ENCODE measurements at places on chromosomes 12 and 14.

DNA sequence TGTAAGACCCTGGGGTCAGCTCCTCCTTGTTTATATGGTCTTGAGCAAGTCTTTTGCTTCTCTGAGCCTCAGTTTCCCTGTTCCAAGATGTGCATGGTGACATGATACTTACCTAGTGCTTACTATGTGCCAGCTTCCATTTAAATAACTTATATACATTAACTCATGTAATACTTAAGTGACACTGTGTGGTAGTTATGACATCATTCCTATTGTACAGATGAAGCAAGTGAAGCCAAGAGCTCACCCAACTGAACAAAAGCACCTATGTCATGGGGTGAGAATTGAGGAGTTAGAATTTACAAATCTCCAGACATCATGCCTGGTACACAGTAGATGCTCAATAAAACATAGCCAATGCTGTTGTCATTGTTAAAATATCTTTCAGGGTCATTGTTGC, 41.3 kb upstream of the CMKLR1 start:
- no peak for DNase-seq

- peak; percentile 85 for DNase-seq
These were observed 118.7 kb downstream of the KSR2 start for GRCh38 chr12:117850048-117850447.

DNA sequence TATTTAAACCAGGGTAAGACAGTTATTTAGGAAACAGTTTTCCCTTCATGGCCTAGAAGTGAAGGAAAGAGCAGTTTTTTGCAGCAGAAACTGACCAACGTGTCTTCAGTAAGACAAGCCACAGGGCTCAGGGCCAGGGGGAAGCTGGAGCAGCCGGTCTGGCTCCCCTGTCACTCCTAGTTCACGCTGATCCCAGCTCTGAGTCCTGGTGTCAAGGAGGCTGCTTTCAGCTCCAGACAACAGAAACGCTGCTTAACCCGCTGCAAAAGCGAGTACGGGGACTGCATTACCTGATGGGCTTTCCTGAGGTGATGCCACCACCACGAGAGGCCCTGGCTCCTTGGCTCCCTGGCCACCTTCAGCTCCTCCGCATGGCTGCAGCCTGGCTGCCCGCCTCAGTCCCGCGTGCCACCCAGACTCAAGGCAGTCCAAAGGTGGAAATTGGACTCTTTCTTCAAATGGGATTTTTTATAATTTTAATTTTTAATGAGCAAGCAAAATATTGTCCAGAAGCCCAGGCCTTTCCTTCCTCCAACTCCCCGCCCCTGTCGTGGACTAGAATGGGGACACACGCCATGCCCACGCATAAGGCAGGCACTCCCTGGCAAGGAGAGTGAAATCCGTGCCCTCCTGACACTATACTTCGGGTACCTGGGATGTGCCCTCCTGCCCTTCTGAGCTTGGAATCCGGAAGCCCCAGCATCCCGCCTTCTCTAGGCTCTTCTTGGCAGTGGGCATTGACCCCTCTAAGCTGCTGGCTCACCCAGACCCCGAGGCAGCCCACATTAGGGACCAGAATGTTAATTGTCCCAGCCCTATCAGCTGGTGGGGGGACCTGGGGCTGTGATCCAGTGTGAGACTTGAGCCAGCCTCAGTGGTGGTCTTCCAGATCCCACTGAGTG, 85.0 kb downstream of the PAPOLA start:
- DNase-seq, result no peak

- no peak for DNase-seq
These were observed 25.6 kb upstream of the PCNX1 start for GRCh38 chr14:70881549-70882177.

DNA sequence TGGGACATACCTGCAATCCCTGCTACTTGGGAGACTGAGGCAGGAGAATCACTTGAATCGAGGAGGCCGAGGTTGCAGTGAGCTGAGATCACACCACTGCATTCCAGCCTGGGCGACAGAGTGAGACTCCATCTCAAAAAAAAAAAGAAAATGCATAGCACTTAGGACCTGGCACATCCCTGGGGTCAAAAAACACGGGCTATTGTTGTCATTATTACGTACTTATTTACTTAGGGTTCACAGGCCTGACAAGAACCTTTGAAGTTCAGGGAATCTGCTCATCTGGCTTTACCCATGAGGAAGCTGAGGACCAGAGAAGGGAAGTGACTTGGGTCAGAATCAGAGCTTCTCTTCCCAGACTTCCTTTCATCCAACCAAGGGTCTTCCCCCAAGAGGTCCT, 35.2 kb downstream of the SMUG1 start:
- DNase-seq, result no peak
